Thoracic aorta (tissue), 2 donors: ENCODE measurements at places on chromosomes 4 and X. TPM values are rescaled to one million over a fixed set of nuclear protein-coding genes. Genes with fewer than 3 reads are reported as not detected.

COMMD8 gene
- 18.4 TPM for total RNA-seq

MAGEA9B gene
- total RNA-seq, result not detected

NXF2B gene
- total RNA-seq, result not detected

SPP1 gene
- 29.2 TPM for total RNA-seq

TEX11 gene
- total RNA-seq, result not detected

PHOX2B gene
- not detected for total RNA-seq

MAGEB1 gene
- total RNA-seq, result not detected

PNMA6A gene
- 8.7 TPM for total RNA-seq

WAS gene
- total RNA-seq, result 9.1 TPM

JAKMIP1 gene
- 0.28 TPM for total RNA-seq

CABS1 gene
- total RNA-seq, result not detected

CT45A5 gene
- total RNA-seq, result not detected

SULT1E1 gene
- total RNA-seq, result not detected

FLNA gene
- total RNA-seq, result 11,236 TPM

ARHGEF6 gene
- total RNA-seq, result 25.7 TPM

SMIM31 gene
- not detected for total RNA-seq

GRCh38 chr4:73161527-73162185 lies 92.1 kb upstream of the COX18 start:
- DNase-seq, result no peak

- no peak for DNase-seq
These were observed 34.7 kb upstream of the CYP2U1 start for GRCh38 chr4:107896646-107897045.

- DNase-seq, result no peak
These were observed 94.9 kb downstream of the HDAC8 start for GRCh38 chrX:72477781-72478181.

GRCh38 chr4:3831529-3832150 lies 65.5 kb downstream of the ADRA2C start:
- DNase-seq, result no peak

- DNase-seq, result no peak
These were observed 46.3 kb upstream of the HHIP start for GRCh38 chr4:144599621-144600020.

DNA sequence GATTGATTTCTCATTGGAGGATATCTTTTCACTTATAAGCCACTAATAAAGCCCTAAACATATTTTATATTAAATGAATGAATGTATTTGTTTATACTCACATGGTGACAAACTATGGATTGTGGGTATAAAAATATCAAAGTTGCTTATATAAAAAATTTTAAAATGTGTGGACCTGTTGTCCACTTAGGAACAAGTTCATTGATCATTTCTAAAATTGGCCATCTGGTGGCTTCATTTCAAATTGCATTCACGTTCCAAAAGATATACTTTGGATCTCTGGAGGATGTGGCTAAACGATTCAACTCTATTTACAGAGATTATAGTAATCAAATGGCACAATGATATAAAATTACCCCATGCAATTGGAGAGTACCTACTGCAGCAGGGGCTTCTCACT lies 32.5 kb downstream of the FSTL5 start:
- DNase-seq, result no peak

DNA sequence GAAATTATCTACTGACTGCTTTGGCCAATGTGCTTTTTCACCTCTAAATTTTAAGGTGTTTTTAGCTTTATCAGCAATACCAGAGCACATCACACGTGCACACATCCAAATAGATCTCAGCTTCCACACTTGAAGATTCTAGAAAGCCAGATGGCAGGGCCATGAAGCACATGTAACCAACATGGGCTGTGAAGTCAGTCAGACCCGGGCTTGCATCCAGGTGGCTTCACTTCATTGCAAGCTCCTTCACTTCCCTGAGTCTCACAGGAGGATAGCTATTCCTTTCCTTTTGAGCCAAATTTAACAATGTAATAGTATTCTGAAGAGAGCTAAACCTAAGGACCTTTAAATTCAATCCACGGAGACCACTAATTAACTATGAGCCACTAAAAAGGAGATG lies 86.5 kb downstream of the SH3RF1 start:
- no peak for DNase-seq

GRCh38 chrX:9848718-9849479 lies 62.7 kb downstream of the SHROOM2 start:
- no peak for DNase-seq

- no peak for DNase-seq
These were observed 280.5 kb downstream of the FBXW7 start for GRCh38 chr4:152255437-152255836.

DNA sequence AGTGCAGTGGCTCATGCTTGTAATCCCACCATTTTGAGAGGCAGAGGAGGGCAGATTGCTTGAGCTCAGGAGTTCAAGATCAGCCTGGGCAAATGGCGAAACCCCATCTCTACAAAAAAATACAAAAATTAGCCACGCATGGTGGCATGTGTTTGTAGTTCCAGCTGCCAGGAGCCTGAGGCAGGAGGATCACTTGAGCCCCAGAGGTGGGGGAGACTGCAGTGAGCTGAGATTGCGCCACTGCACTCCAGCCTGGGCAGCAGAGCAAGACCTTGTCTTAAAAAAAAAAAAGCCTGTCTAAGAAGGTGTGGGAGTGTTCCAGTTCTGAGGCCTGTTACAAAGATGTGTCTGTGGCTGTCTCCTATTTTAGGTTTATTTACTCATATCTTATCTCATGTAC lies 38.0 kb downstream of the PI4K2B start:
- no peak for DNase-seq

DNA sequence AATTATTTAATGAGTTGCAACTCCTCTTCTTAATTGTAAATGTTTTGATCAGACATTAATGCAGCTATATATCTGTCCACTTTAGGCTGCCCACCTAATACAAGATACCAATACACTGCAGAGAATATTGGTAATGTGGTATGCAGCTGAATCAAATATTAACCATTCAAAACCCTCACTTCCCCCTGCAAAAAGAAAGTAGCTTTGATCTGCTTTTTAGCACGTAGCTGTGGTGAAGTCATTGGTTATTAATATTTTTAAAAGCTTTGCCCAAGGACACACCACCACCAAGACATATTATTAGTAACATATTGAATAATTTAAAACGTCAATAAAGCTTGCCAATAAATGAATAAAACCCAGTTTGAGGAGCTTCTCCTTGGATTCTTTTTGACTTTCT lies 28.6 kb upstream of the CYP2U1 start:
- DNase-seq, result no peak

DNA sequence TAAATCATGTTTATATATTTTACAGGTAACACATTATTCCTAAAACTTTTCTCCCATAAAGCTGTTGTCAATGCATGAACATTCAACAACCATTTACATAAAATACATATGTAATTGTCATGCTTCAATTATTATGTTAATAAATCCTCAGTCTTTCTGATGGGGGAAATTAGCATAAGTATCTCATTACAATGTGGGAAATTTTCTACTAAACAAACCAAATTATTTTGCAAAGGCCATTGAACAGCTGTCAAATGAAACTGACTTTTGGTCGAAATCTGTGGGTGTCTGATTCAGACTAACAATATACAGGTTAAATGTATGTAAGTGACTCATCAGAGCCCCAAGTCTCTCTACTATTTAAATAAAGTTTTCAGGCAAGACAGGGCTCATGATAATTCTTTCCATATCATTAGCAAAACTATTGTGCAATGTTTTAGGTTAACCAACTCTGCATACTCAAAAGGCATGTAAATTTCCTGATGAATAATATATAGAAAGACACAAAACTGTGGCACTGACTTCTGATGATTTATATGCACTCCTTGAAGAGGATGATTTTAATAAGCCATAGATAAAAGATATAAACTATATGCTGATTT lies 795.3 kb upstream of the AADAT start:
- no peak for DNase-seq

- no peak for DNase-seq
These were observed 273.0 kb downstream of the ARHGAP24 start for GRCh38 chr4:85747882-85748491.

DNA sequence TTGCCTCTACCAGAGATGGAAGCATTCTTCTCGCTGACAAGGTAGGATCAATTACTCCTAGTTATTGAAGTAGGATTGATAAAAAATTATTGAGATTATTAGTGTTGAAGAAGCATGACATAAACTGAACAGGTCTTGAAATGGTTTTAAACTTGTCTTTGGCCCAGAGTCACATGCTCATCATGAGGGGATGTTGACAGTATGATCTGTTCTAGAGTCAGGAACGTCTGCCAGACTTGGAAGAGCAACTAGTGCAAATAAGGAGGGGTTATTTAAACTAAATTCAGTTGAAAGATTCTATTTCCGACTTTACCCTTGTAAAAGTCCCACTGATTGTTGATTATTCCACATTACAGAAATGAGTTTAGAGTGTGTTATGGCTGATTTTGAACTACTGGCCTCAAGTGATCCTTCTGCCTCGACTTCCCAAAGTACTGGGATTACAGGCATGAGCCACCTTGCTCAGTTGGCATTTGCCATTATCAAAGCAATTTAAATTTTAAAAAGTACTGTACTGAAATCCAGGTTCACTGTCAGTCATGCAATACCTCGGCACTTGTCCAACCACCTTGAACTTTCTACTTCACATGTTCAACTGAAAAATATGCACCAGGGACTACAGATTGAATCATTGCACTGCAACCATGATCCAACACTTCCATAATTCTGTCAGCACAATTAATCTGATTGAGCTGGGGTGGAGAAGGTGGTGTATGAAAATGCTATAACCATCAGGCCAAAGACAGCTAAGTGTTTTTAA lies 19.7 kb downstream of the FABP2 start:
- DNase-seq, result no peak

GRCh38 chr4:186942758-186943377 lies 219.2 kb upstream of the FAT1 start:
- no peak for DNase-seq

DNA sequence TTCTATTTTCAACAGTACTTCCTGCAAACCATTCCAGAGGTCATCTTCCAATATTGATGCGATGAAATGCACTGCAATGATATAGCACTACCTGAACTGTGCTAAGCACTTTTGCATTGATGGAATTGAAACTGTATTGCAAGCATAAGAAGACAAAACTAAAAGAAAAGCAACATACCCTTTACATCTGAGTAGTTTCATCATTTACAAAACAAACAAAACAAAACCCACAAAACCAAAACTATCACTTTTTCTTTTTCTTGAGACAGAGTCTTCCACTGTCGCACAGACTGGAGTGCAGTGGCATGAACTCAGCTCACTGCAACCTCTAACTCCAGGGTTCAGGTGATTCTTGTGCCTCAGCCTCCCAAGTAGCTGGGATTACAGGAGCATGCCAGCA lies 120.1 kb upstream of the NAP1L5 start:
- no peak for DNase-seq

- DNase-seq, result no peak
These were observed 12.5 kb downstream of the RFC1 start for GRCh38 chr4:39353478-39354253.

GRCh38 chr4:72031868-72032608 lies at the start of gene NPFFR2:
Gene NPFFR2 (plus strand): TSS chr4:72032000. CDS start chr4:72128592, 96,592 bp downstream.
- DNase-seq, result no peak

- DNase-seq, result no peak
These were observed 184.7 kb downstream of the ARHGAP6 start for GRCh38 chrX:11481035-11481434.

DNA sequence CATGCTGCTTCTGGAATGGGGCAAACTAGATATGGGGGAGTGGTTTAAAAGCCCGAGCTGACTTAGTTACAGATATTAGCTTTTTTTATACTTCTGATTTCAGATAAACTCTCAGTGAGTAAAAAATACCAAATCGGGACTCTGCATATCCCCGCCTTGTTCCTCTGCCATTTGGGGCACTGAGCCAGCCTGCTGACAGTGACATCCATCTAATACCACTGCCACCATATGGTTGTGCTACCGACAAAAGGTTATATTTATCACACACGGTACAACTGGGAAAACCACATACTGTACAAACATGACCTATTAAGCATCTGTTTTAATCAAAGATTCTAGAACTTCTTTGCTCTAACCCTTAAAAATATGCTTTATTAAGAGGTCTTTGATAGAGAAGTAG lies 78.7 kb downstream of the GALNT7 start:
- no peak for DNase-seq

GRCh38 chr4:42708625-42709024 lies 51.7 kb upstream of the ATP8A1 start:
- DNase-seq, result no peak

GRCh38 chr4:89009115-89009514 lies 47.9 kb downstream of the FAM13A start:
- DNase-seq, result no peak

- no peak for DNase-seq
These were observed 1411.2 kb downstream of the RAPGEF2 start for GRCh38 chr4:160514126-160514525.

- no peak for DNase-seq
These were observed 72.1 kb upstream of the GC start for GRCh38 chr4:71855944-71856343.

DNA sequence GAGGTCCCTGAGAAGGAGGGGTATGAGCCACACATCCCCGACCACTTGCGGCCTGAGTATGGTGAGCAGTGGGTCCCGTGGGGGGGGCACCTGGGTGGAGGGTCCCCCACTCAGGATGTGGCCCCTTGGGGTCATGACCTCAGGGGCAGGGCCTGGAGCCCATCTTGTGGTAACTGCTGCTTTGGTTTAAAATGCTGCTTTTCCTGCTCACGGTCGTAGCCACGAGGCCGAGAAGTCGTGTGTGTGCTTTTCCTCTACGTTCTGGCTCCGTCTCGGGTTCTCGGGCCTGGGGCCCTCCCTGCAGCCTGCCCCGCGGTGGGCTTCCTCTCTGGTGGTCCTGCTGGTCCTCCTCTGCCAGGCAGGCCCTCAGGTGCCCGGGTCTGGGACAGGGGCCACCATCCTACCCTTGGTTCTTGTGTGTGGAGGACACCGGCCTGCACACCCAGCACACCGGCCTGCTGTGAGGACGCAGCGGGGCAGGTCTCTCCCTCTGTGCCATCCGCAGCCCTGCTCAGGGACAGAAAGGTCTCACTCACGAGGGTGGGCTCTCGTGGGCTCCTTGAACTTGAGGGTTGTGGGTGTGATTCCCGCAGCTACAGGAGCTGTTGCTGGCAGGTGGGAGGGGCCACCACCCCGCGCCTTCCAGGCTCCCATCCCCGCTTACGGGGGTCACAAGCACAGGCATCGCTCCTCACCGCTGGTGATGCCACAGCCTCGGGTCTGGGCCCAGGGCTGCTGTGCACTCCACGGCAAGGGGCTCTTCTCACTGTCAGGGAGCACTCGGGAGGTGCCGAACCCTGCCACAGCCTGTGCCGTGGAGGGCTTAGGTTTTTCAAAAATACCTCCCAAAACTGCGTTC lies 19.6 kb downstream of the UVSSA start:
- DNase-seq, result no peak

DNA sequence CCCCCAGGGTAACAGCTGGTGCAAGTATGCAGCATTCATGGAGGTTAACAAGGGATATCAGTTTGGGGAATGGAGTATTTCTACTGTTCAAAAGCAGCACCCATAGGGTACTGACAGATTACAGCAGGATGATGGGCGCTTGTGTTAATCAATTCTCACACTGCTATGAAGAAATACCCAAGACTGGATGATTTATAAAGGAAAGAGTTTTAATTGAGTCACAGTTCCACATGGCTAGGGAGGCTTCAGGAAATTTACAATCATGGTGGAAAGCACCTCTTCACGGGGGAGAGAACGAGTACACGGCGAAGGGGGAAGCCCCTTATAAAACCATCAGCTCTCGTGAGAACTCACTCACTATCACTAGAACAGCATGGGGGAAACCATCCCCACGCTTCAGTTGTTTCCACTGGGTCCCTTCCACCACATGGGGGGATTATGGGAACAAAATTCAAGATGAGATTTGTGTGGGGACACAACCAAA lies 64.1 kb downstream of the TNIP2 start:
- no peak for DNase-seq
